HAP-1 (cell line): ENCODE measurements at places on chromosomes 3 and 15.

GRCh38 chr3:34150992-34151391 lies 352.6 kb downstream of the PDCD6IP start:
- DNase-seq: no peak

DNA sequence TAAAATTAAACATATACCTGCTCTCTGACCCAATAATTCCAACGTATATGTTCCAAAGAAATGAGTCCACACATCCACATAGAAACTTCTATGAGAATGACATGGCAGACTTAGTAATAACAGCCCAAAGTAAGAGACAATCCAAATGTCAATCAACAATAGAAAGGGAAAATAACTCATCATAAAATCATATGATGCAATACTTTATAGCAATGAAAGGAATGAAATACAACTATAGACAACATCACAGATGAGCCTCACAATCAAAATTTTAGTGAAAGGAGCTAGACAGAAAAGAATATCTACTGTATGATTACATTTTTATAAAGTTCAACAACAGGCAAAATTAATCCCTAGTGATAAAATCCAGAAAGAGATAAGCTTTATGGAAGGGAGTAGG lies 23.6 kb upstream of the KCNH8 start:
- no peak for DNase-seq

- no peak for DNase-seq
These were observed 352.1 kb downstream of the SHQ1 start for GRCh38 chr3:72496051-72496670.

DNA sequence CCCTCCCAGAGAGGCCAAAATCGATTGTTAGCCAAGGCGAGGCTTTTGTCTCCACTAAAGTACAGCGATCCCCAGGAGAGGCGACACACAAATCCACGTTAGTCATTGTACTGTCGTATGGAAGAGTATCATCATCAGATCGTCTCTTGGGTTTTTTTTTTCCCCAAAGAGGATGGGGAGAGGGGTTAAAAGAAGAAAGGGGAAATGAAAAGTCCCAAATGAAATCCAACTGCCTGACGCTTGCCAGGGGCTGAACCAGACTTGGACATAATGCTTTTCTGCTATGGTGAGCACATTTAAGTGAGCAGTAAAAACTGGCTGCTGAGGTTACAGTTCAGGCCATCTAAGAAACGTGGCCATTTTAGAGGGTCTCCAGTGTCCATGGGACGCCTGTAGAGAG lies 37.9 kb upstream of the CTSH start:
- no peak for DNase-seq

DNA sequence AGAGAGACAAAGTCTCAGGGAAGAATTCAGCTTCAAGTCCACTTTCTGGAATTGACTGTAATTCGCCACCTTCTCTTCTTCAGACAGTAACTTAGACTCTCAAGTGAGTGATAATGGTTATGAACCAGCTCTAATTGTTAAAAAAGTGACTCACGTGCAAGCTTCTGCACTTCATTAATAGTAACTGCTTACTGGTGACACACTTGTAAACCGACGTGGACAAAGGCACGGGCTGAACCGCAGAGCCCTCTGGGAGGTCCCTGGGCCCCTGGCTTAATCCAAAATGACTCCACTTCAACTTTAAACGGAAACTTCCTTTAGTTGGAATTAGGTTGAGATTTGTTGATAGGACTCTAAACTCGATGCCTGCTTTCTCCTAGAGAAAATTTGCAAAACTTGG lies 17.0 kb downstream of the MUC4 start:
- DNase-seq: peak; percentile 29

DNA sequence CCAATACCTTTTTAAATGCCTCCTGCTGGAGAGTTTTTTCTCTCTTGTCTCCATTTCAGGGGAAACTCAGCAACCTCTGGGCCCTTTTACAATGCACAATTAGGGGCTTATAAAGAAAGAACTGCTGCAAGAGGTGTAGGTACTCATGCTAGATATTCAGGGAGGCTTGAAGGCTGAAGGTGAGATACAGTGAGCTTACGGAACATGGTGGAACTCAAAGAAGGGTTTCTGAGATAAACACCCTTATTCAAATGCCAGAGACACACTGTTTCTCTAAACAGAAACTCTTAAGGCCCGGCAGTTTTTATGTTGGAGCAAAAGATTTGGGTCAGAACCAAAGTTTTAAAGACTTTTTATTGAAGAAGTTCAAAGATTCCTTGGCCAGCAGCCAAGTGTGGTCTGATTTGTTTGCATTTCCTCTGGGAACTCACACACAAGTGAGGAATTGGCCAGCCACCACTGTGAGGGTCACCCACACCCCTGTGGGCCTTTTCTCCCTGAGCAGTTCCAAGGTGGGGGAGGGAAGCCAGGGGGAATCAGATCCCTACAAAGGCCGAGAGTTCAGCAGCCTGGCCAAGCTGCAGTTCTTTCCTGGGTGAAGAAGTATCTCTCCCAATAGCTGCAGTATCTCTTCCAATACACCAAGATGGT lies 47.8 kb downstream of the TNFAIP8L3 start:
- no peak for DNase-seq

DNA sequence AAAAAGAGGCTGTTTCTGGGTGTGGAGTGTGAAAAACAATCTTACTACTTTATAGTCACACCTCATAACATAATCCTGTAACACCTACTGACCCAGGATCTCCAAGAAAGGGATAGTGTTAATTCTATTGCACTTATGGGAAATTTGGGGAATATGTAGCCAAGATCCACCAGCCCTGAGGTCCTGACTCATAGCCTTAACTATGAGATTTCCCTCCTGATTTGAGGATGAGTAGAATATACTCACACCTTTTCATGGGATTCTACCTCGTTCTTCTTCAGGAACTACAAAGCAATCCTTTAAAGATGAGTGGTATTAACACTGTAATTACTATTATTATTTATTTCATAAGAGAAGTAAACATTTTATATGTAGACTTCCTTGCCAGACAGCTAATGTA lies 315.2 kb downstream of the MECOM start:
- DNase-seq: no peak

DNA sequence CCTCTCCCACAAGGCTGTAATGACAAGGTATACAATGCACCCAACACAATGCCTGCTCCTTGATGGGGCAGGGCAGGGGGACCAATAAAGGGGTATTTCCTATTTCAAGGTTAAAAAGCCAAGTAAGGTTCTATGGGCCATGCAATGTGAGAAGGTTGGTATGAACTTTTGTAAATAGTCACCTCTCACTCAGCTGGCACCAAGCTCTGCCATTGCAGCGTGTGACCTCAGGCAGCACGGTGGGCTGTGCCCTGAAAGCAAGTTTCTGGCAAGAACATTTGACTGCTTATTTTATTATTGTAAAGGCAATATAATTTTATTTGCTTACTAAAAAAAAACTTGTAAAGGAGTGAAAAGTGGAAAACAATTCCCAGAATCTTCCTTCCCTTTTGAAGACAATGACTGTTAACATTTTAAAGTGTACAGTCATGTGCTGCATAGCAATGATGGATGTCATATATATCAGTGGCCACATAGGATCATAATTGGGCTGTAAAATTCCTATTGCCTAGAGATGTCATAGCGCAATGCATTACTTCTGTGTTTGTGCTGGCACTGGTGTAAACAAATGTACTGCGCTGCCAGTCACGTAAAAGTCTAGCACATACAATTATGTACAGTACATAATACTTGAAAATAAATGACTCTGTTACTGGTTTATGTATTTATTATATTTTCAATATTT lies 167.3 kb upstream of the RORA start:
- DNase-seq: no peak

DNA sequence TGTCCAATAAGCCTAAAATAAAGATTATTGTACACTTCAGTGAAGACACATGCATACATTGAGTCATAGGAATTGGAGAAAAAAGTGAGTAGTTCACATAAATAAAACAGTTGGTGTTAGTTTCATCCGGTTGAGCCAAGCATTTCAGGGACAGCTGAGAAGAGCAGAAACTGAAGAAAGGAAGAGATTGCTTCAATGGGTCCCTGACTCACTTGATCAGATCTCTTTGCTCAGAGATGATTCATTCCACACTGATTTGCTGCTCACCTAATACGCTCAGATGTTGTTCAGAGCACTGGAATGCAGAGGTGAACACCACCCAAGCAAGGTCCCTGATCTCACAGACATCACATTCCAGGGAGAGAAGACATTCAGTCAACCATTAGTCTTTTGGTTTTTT lies 93.7 kb downstream of the RAD18 start:
- no peak for DNase-seq

GRCh38 chr15:95277266-95277665 lies 1045.9 kb downstream of the MCTP2 start:
- no peak for DNase-seq

GRCh38 chr3:119632216-119632615 lies 28.2 kb downstream of the POPDC2 start:
- no peak for DNase-seq

DNA sequence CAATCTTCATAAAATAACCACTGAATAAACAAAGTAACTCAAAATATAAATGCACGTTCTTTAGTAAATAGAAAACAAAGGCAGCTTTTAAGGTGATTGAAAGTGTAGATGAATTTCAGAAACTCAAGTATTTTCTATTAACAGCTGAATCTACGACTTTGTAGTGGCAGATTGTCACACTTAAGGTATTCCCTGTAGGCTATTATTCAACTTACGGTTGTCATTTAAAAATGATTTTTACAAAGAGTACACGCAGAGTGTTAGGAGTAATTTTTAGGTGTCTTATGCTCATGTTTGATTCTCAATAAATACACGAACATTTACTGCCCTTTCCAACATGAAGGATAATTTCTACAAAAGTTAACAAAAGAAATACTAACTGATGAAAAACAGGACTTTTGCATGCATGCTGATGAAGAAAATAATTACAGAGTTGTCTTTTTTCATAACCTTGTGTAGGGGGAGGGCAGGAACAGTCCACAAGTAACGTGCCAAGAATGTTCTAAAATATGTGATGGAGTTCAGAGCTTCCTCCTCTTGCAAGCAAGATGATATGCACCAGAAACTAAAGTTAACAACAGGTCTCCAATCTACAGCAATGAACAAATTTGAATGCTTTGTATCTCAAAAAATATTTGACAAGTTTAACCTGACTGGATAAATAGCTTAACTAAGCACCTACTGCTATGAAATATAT lies 16.7 kb downstream of the DCBLD2 start:
- DNase-seq: no peak

- DNase-seq: peak; percentile 84
These were observed at the start of gene TMEM266 for GRCh38 chr15:76059320-76060117. Gene TMEM266 (plus strand): TSS chr15:76059985. CDS start chr15:76134264, 74,279 bp downstream.

- no peak for DNase-seq
These were observed 12.3 kb upstream of the MUC4 start for GRCh38 chr3:195823999-195824398.

- DNase-seq: no peak
These were observed 1.8 kb downstream of the ACAP2 start for GRCh38 chr3:195441051-195441450.

DNA sequence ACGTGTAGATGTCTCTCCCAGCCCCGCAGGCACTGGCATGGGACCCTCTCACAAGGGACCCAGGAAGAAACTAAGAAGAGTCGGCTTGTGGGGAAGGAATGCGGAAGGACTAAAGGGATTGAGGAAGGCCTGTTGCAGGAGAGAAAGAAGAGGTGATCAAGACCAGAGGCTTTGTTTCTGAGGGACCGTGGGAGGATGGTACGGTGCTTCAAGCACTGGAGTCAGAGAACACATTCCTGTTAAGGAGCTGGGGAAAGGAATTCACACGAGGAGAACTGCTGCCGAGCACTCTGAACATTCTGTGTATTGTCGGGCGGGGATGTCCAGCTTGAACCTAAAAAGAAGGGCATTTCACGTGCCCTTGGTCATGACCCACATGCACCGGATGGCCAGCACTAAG lies 91.4 kb downstream of the TAMM41 start:
- no peak for DNase-seq

GRCh38 chr15:52112203-52112750 lies 298 bp downstream of the BCL2L10 start:
- no peak for DNase-seq

DNA sequence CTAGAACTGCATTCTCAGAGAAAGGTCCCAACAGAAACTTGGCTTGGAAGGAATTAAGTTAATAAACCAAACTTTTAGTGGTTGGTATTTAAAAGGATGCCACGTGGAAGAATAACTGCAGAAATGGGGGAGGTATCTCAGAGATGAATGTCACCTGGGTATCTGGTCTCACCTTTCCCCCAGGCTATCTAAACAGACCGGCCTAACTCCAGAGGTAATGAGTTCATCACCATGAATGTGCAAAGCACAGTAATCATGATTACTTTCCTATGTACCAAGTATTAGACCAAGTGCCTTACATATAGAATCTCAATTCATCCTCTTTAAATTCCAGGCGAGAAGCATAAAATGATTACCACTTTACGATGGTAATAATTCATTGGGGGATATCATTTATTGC lies 80.8 kb downstream of the FBN1 start:
- DNase-seq: no peak

DNA sequence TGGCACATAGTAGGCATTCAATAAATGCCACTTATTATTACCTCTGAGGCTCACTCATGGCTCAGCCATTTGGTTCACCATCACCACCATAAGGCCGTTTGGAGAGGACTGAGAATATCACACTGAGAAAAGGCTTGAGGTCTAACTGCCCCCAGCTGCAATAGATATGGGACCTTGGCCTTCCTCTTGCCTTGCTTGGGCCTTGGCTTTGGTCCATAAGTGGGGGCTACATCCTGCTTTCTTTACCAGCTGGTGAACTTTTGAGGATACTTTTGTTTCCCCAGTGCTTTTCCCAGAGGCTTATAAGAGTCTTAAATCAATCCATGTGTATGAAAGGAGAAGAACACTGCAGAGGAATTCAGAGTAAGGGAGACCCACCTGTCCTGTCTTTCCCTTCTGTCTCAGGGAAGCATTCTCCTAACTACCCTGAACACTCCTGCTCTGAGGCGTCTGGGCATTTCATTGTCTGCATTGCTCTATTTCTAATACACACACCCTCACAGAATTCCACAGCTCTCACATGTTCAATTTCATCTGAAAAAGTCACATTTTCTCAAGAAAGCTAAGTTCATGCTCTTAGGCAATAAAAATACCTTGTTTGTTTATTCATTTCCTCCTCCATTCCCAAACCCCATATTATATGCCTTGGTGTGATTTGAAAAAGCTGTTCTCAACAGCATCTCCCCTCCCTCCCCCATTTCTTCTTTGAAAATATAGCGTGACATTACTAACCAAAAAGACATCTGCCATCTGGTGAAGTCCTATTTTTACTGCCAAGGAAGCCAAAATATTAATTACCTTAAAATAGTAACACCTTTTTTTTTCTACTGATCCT lies 22.5 kb upstream of the KCNMB2 start:
- DNase-seq: no peak

- no peak for DNase-seq
These were observed 213.0 kb downstream of the SSR3 start for GRCh38 chr3:156341831-156342416.
